ENCODE measurements at places on chromosomes 7 and 10.

DNA sequence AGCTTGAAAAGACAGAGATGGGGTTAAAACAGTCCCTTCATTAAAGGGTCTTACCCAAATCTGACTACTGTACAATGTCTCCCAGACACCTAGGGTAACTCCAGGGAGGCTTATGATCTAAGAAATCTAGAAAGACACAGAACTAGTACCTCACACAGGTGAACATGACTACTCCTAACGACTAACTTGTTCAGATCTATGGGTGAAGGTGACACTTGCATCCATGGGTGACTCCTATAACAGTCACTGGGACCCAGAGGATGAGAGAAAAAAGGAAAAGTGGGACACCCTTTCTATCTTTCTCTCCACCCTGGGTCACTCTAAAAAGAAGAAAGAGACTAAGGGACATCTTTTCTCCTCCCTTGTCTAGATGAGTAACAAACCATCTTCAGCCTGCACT lies 19.2 kb downstream of the AKR1C8 start:
- no peak for DNase-seq

DNA sequence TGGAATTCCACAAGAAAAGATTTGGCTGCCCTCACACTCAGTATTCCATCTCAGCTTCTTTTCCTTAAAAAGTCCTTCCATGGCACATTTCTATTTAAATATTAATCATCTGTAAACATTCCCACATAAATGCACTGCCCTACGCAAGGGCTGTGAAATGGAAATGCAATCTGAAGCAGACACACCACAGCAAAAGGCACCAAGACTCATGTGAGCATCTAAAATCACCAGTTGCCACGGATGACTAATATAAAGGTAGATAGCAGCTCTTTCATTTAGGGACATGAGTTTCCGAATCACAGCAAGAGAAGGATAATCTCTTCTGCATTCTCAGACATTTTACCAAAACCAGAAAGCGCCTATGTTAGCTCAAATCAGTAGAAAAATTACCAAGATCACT lies 31.6 kb downstream of the COA1 start:
- DNase-seq = no peak

- no peak for DNase-seq
Observed at GRCh38 chr7:96427143-96427542, 105.2 kb upstream of the SLC25A13 start.

DNA sequence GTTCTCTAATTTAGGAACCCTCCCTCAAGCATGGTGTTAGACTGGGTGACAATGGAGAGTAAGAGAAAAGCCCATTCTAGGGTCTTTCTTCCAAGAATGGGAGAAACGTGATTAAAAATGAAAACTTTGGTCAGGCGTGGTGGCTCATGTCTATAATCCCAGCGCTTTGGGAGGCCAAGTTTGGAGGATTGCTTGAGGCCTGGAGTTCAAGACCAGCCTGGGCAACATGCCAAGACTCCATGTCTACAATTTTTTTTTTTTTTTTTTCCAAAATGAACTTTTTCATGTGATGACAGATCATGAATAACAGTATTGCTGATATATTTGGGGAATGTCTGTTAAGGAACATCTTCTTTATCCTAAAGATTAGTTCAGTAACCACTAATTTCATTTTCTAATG lies 194.6 kb downstream of the MLLT10 start:
- no peak for DNase-seq

- peak; percentile 67 for DNase-seq
Observed at GRCh38 chr10:133399123-133399601, 5.2 kb downstream of the MTG1 start.
